ENCODE measurements at places on chromosomes 3 and 15.

GRCh38 chr15:67002368-67002767 lies 63.0 kb upstream of the SMAD3 start:
- DNase-seq: no peak

GRCh38 chr15:41207687-41208448 lies 22.7 kb downstream of the EXD1 start:
- DNase-seq: no peak

DNA sequence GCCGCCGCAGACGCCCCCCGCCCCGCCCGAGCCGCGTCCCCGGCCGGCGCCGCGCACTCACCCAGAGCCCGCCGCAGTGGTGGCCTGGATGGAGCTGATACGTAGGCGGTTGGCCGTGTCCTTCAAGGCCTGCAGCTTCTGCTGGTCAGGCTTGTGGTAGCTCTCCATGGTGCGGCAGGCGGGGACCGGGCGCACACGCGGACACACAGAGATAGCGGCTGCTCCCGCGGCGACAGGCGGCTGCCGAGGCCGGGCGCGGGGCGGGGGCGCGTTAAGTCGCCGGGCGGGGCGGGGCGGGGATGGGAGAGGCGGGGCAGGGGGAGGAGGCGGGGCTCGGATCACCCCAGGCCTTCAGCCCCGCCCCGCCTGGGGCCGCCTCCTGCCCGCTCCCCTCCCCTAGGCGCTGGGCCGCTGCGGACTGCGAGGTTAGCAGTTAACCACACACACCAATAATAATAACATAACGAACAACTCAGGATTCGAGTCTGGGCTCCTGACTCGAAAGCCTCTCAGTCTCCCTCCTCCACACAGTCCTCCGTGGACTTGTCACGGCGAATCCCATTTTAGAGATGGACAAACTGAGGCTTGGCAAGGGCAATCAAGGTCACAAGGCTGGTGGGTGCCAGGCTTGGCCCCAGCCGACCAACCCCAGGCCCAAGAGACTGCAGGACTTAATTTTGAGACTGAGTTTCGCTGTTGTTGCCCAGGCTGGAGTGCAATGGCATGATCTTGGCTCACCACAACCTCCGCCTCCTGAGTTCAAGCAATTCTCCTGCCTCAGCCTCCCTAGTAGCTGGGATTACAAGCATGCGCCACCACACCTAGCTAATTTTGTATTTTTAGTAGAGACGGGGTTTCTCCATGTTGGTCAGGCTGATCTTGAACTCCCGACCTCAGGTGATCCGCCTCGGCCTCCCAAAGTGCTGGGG lies at the start of gene TKT:
TKT (minus strand) TSS at position 248 of the 929 bp plus-strand sequence; CDS start at position 168, 80 bp downstream.
- peak; percentile 87 for DNase-seq

- DNase-seq: no peak
These were observed 1.5 kb upstream of the NEO1 start for GRCh38 chr15:73050561-73051295.

- no peak for DNase-seq
These were observed 76.6 kb downstream of the NEDD4 start for GRCh38 chr15:55916666-55917409.

GRCh38 chr3:41682996-41683395 lies 278.9 kb downstream of the ULK4 start:
- DNase-seq: no peak

- no peak for DNase-seq
These were observed 121.9 kb downstream of the SLCO3A1 start for GRCh38 chr15:91975241-91975978.

GRCh38 chr3:184687363-184688015 lies 24.4 kb downstream of the MAGEF1 start:
- no peak for DNase-seq

- peak; percentile 75 for DNase-seq
These were observed 71.5 kb downstream of the FOXP1 start for GRCh38 chr3:71512000-71512399.

- DNase-seq: no peak
These were observed 3.4 kb upstream of the OGG1 start for GRCh38 chr3:9746330-9746729.

GRCh38 chr3:110123946-110124345 lies 786.6 kb upstream of the DPPA4 start:
- no peak for DNase-seq

GRCh38 chr15:25869701-25870100 lies 6.6 kb upstream of the ATP10A start:
- DNase-seq: no peak

- DNase-seq: no peak
These were observed 7.3 kb upstream of the CFAP91 start for GRCh38 chr3:119695480-119695879.

GRCh38 chr3:148500881-148501280 lies 196.8 kb upstream of the AGTR1 start:
- no peak for DNase-seq

- no peak for DNase-seq
These were observed 32.3 kb downstream of the B3GNT5 start for GRCh38 chr3:183285318-183285717.

DNA sequence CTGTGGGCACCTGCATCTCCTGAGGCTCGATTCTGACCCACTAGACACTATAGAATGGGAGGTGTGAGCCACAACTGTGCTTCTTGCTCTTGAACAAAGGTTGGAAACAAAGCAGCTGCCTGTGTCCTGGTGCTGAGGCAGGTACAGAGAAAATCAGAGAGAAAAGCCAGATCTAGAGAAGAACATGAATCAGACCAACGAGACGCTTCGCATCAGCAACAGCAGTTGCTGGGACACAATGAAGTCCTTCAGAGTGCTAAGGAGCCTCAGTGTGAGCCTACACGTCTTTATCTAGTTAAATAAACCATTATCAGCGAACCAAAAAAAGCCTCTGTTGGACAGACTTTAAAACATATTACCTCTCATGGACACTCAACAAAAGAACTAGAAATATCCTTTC lies 86.3 kb upstream of the MEX3B start:
- no peak for DNase-seq

- peak; percentile 2 for DNase-seq
These were observed 635 bp upstream of the RCN2 start for GRCh38 chr15:76930831-76931396.

DNA sequence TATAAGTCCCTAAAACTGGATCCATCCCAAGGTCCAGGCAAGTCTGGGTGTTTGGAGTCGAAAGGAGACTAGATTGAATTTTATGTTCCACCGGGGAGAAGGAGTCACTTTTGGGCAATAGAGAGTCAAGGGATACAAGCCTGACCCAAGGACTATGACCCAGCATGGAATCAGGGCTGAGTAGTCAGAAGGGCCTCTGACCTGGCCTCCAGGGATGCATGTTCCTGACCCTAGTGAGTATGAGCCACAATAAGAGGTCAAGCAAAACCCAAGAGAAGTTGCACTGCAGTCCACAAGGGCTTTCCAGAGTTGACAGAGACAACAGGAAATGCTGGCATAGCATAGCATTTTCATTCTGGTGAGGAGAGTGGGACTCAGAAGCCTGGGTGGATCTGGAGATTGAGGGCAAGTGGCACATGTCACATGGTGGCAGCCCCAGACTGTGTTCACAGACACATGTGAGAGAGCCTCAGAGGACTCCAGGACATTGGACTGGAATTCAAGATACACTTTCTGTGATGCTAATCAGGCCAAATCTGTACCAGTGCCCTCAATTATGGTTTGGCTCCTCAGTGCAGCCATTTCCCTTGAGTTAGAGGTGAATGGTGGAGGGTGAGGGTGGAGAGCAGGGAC lies 66.9 kb downstream of the TFG start:
- no peak for DNase-seq

GRCh38 chr15:94442480-94442879 lies 211.1 kb downstream of the MCTP2 start:
- no peak for DNase-seq

DNA sequence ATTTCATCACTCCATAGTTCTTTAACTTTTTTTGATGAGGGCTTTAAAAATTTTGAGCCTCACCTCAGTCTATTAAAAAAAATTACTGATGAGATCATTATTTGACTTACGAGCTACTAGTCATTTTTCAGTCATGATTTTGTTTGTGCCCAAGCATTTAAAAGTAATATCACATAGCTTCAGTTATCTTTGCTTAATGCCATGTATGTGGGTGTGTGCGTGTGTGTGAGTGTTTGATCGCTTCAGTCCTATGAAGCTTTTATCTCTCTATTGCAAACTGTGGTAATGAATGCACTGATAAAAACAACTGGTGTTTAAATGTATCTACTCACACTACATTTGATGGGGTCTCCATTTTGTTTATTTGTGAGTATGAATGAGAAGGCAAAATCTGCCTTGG lies 49.8 kb downstream of the RSRC1 start:
- no peak for DNase-seq

GRCh38 chr15:52078876-52079700 lies 33.5 kb downstream of the BCL2L10 start:
- peak; percentile 80 for DNase-seq

DNA sequence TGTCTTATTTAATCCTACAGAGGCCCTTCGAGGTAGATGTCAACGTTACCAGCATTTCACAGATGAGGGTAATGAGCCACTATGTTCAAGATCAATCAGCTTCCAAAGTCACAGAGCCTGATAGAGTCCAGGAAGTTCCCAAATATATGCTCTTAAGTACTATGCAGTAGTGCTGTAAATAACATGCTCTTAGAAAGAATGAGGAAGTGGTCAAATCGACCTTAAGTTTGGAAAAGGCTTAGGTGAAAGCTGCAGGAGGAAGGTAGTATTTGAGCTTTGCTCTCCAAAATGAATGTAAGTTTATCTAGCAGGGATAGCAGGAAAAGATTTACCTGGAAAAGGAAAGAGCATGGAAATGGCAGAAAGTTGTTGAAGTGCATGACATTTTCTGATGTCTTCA lies 234.0 kb downstream of the RBMS3 start:
- no peak for DNase-seq

- DNase-seq: no peak
These were observed 18.1 kb upstream of the BSN start for GRCh38 chr3:49535971-49536874.

DNA sequence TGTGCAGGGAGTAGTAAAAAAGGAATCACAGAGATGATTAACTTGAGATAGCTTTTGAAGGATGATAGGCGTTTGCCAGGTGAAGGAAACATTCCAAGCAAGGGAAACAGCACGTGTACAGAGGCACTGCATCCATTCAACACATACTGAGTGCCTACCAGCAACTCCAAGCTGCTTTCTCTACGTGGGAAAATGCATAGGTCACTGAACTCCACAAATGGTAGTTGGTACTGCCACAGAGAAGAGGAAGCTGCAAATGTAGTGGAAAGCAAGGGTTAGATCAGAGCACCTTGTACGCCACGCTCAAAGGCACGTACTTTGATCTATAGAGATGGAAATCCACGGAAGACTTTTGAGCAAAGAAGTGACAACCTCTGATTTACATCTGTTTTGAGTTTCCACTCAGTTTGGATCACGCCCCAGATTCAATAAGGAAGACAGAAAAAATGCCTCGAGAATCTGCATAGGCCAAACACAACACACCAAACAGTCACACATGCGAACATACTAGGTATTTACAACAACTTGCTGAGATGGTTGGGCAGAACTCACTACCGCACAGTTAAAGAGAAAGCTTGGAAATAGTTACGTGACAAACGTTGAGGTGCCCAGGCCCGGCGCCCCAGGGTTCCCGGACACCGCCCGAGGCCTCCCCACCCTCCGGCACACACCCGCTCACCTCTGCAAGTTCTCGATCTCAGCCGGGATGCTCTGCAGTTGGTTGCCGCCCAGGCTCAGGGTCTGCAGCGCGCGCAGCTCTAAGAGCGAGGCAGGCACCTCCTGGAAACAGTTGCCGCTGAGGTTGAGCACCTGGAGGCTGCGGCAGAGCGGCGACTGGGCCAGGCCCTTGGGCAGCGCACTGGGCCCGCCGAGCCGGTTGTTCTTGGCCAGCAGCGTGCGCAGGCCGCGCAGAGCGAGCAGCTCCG lies 826 bp downstream of the LRRC58 start:
- peak; percentile 59 for DNase-seq

DNA sequence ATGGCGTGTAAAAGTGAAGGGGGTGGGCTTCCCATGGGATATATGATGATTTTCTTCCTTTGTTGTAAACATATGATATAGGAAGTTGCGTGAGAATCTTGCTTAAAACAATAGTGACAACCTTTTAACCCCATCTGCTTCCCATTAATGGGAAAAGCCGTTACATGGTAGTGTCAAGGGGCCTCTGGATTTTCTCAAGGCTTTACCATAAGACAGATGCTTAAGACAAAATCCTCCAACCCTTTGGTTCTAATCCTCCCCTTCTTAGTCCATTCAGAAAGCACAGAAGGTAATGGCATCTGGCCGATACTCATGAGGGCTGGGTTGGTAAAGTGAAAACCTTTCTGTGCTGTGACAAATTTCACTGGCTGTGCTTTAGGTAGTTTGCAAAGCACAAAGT lies 25.0 kb downstream of the DPH3 start:
- DNase-seq: no peak

DNA sequence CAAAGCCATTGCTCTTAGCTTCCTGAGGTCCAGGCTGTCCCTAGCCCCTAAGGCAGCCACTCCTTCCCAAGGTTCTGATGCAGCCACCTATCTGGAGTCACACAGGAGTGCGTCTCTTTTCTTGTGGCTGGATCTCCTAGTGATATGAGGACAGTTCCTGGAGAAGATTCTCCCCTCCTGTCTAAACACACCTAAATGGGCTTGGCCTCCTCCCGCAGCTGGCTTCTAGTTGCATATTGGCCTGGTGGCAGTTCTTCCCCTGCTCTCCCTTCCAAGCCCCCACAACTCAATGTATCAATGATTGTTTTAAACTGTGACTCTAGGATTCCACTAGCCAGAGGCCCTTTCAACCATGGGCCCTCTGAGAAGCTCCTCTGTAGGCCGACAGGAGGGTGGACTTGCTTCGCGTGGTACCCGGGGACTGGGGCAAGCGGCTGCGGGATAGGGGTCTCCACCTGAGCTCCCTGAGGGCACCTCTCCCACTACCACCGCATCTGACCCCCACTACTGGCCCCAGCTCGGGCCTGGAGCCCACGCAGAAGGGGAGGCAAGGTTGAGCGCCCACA lies 1.4 kb downstream of the ITGA11 start:
- no peak for DNase-seq

GRCh38 chr3:180275176-180275575 lies 238.4 kb upstream of the PEX5L start:
- DNase-seq: no peak

- no peak for DNase-seq
These were observed 57.2 kb upstream of the TIPARP start for GRCh38 chr3:156617145-156617544.

DNA sequence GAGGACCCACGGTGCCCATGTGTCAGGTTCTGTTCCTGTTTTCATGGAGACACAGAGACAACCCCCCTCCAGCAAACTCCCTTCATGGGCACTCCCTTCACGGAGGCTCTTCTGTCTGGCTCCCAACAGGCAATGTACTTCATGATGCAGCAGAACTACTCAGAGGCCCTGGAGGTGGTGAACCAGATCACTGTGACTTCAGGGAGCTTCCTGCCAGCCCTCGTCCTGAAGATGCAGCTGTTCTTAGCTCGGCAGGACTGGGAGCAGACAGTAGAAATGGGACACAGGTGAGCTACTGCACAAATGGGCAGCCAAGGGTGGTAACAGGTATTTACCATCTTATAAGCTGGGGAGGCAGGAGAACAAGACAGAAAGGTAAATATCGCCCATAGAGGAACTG lies 7.0 kb downstream of the TTC21A start:
- DNase-seq: no peak

- DNase-seq: no peak
These were observed 611.2 kb upstream of the GRM7 start for GRCh38 chr3:6249679-6250078.

- DNase-seq: no peak
These were observed 76.5 kb downstream of the B3GALNT1 start for GRCh38 chr3:161028555-161029153.
